ENCODE measurements at places on chromosomes 3 and 15.

DNA sequence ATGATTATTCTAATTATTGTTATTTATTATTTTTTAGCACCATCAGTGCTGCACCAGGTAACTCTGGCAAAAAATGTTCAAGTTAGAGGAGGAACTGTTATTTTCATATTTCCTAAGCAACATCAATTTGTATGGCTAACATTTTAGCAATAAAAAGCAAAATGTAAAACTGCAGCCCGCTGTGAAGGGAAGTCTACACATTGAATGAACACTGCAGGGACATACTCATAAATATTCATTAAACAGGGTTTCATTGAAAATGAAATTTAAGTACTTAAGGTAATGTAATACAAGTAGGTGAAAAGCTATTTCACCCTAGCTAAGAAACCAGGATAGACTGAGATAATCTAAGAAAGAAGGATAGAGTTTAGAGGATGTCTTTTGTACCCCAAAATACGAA is 532.7 kb downstream of the NLGN1 start:
- DNase-seq = no peak

GRCh38 chr3:143875546-143875945 is 27.3 kb upstream of the SLC9A9 start:
- no peak for DNase-seq

DNA sequence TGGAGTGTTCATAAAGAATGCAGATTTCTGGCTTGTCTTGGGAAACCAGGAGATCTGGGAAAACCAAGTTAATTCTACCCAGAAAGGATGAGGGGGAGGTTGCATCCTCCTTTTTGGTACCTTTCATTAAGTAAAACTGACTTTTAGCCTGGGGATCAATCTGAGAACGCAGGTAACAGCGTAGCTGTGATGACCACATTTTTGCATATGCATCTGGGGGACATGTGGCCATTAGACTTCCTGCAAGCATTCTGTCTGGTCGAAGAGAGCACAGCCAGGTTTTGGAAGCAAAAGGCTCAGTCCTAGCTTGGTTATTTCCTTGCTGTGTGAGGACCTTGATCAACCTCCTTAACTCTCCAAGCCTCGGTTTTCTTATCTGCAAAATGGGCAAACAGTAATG is 145.2 kb downstream of the SHQ1 start:
- no peak for DNase-seq

DNA sequence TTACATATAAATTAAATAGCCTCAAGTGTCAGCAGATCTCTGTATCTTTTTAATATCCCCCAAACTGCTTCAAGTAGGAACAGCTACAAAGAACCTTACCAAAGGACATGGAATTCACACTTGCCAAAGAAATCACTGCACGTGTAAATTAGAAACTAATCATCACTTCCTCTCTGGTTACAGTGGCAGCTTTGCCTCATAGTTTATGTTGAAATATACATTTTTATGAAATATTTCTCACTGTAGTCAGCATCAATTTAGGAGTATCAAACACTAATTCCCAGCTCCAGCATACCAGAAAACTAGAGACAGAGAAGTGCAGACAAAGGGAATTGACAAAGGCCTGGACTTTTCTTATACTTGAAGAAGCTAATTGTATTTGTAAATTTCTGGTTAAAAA is 260.9 kb downstream of the TIGIT start:
- no peak for DNase-seq

GRCh38 chr15:75178171-75178937 is 23.3 kb upstream of the C15orf39 start:
- no peak for DNase-seq

- DNase-seq = peak; percentile 39
Measured at GRCh38 chr3:45224824-45225464, 1.1 kb downstream of the TMEM158 start.

- DNase-seq = no peak
Measured at GRCh38 chr15:68279779-68280753, 2.5 kb downstream of the FEM1B start.

GRCh38 chr3:71162221-71162620 is 421.3 kb downstream of the FOXP1 start:
- DNase-seq = no peak

DNA sequence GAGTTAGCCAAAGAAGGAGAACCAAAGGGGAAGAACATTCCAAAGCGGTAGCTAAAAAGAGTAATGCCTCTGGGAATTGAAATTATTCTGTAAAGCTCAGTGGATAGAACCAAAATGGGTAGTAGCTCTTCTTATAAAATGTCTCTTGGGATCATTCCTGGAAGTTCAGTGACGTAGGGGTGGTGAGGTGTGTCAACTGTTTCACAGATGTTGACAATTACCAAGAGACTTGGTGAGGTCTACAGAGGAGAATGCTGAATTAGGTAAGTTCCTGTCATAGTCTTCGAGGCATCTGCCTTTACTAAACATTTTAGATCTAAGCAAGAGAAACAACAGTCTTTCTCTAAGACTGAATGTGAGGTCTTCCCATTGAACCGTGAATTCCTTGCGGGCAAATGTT is 67.8 kb downstream of the TPRG1 start:
- DNase-seq = no peak

GRCh38 chr3:136444581-136444980 is 194.4 kb downstream of the PCCB start:
- no peak for DNase-seq

DNA sequence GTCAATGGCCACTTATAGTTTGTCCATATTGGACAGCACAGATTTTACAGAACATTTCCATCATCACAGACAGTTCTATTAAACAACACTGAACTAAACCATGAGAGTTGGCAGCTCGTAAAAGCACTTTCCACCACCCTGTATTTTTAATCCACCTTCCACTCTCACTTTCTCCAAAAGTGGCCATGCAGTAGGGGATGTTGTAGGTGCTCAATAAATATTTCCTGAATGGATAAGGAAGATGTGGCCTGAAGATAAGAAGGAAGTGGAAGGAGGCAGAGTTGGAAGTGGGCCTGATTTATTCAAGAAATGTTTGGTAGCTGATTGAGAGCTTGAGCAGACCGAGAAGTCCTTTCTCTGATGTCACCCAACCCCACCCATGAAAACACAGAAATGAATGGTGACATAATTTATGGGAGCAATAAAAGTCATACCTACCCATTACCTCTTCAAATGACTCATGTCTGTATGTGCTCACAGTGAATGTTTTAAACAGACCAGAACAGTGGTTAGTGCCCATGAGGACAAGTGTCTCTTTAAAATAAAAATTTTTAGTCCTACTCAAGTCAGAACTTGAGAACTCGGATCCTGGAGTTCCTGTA is 39.6 kb upstream of the CTNNB1 start:
- DNase-seq = no peak

DNA sequence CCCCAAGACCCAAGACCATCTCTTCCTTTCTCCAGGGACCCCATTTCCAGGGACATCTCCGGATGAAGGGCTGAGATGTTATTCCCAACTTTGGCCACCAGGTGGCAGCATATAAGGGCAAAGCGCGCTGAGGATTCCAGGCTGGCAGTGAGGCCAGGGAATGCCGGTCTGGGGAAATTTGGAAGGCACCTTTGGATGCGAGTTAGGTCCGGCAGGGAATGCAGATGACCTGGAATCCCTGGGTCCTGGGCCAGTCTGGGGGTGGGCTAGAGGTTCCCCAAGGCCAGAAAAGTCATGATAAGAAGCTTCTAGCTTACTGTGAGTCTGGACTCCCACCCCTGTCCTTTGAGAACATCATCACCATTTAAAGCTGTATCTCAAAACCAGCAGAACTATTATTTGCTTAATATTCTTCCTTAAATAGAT is 1.6 kb upstream of the CHST13 start:
- no peak for DNase-seq

DNA sequence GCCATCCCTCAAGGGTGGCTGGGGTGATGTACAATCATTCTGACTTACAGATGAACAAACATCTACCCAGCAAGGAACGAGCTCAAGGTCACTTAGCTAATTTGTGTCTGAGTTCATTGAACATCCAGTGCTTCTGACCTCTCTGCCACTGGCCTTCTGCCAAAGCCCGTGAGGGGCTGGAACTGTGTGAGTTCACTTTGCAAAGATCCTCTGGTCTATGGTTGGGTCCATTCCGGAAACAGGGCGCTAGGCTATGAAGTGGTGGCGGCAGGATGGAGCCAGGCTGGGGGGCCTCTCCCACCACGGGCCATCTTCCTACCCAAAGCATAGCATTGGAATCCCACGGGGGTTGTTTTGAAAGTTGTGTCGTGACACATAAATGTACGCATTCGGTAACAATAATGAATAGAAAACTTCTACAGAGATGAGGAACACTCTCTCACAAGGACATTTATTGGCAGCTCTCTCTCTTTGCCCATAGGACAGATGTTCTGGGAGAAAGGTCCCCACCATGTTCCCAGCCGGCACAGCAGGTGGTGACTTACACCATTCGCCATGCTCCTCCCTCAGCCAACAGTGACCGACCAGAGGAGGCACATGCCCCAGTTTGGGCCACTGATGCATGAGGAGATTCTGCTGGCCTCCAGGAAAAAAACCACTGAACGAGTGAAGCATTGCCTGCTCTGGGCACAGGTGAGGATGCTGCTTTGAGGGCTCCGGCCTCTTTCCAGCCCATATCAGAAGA is 214.7 kb upstream of the CHRNA7 start:
- DNase-seq = no peak

DNA sequence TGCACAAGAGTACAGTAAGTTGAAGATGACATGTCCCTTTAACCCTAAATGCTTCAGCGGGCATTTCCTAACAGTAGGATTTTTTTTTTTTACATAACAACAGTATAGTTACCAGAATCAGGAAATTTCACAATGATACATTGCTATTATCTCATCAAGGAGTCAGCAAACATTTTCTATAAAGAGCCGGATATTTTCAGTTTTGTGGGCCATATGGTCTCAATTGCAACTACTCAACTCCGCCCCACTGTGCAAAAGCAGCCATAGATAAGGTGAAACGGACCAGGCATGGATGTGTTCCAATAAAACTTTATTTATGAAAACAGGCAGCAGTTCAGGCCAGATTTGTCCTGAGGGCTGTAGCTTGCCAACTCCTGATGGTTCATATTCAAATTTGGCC is 130.6 kb downstream of the SMAD6 start:
- no peak for DNase-seq

- no peak for DNase-seq
Measured at GRCh38 chr3:24686808-24687207, 192.2 kb upstream of the THRB start.

GRCh38 chr15:40285554-40286011 is 2.7 kb upstream of the ANKRD63 start:
- peak; percentile 94 for DNase-seq

- no peak for DNase-seq
Measured at GRCh38 chr15:25435474-25436243, 3.2 kb downstream of the UBE3A start.

- peak; percentile 42 for DNase-seq
Measured at GRCh38 chr15:35738370-35738769, 192.4 kb upstream of the DPH6 start.

DNA sequence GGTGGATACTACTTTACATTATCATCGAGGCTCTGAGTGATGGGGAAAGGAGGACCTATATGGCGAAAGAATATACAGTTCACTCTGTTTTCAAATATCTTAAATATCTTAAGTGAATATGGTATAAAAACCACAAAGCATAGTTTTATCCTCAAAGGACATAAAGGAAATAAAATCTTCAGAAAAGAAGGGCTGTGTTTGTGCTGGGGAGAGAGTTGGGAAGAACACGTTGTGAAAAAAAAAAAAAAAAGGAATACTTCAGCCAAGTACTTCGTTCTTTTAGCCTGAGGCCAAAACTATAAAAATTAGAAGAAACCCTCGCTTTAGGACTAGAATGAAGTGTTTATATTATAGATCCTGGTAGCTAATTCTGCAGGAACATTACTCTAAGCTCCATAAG is 10.2 kb upstream of the TMEM212 start:
- no peak for DNase-seq

DNA sequence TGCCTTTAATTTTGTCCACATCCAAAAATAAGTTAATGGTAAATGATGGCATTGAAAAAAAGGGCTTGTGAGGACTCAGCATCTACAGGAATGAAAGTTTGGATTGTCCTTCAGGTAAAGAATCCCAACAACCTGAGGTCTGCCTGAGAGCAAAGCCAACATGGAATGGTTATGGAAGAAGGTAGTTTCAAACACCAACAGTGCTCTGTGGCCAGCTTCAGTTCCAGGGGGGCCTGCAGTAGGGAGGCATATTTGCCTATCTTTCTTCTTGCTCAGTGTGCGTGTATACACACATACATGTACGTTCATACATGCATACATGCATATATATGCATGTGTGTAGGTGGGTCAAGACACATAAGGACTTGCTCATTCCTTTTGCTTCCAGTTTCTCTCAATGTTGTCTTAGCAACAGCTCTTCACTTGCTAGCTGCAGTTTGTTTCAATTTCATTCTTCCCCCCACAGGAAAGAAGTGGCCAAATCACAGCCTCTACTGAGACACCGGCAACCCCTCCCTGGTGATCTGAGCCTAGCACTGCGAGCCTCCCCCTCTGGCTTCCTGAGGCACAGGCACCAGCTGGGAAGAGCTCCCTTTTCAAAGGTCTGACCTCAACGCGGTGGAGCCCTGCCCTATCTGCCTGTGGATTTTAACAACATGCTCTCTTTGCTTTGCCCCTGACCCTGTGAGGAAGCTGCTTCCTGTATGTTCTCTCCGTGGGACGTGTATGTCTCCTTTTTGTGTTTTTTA is 146.2 kb downstream of the KLF13 start:
- peak; percentile 61 for DNase-seq

GRCh38 chr15:32867313-32867626 is 149.5 kb downstream of the GREM1 start:
- DNase-seq = peak; percentile 63

- no peak for DNase-seq
Measured at GRCh38 chr3:117865338-117865737, 1155.8 kb downstream of the TUSC7 start.

DNA sequence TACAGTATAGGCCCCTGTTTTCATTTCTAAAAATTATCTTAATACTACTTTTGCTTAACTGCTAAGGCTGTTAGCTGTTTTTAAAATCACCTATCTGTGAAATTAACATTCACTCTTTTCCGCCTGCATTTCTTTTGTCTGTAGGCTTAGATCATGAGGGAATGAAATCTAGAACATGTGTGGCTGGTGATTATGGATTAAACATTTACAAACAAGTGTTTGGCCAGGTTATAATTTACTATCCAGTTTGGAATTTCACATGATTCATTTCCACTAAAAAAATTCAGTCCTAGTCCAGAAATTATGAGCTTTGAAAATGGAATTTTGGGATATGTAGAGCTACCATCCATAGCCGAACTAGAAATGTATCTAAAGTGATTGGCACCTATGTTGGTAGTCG is 39.1 kb downstream of the GOLM2 start:
- DNase-seq = no peak

GRCh38 chr3:195802261-195802701 is 9.4 kb downstream of the MUC4 start:
- no peak for DNase-seq

GRCh38 chr3:87173776-87174175 is 53.3 kb upstream of the CHMP2B start:
- no peak for DNase-seq

DNA sequence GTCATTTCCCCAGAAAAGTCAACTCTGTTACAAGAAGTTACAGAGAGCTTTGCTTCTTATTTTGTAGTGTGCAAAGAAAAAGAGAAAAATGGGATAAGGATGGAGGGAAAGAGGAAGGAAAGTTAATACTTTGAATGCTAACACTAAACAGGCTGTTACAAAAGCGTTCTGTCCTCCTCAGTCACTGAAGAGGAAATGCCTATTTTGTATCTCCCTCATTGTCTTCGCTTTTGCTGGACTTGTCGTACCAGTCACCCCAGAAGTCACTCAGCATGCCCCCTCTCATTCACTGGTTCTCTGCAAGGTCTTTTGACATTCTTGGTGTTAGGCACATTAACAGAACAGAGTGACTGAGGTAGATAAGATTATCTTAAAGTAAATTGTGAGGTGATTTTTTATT is 129.6 kb downstream of the ALCAM start:
- no peak for DNase-seq

GRCh38 chr15:76973906-76974305 is 21.0 kb upstream of the PSTPIP1 start:
- DNase-seq = no peak
